ENCODE measurements at places on chromosomes 2 and 18.

DNA sequence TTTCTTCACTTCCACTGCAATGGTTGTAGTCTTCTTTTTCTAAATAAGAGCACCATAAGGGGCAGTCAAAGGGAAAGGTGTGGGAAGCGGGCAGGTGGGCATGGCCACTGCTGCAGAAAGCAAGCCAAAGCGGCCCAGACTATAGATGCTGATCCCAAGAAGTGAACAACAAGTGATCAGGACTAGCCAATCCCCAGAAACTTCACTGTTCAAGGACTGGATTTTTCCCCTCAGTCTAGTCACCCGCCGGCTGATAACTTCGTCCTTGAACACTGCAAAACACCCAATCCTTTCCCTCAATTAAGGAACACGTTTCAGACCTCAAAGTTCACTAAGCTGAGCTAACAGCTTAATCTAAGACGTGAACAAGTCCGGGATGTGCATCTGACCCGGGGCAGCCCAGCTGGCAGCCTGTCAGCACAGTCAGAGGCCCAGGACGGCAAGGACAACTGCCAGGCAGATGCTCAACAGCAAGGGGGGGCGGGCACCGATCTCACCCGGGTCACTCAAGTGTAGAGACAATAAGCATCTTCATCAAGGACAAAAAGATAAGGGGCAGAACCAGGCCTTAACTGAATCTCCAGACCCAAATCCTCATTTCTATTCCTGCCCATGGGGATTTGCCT lies 59.8 kb downstream of the HDLBP start:
- peak; percentile 60 for DNase-seq

GRCh38 chr2:223921204-223921603 lies 23.9 kb downstream of the WDFY1 start:
- DNase-seq, result no peak

GRCh38 chr2:233837694-233838229 lies 16.6 kb downstream of the HJURP start:
- DNase-seq, result no peak

DNA sequence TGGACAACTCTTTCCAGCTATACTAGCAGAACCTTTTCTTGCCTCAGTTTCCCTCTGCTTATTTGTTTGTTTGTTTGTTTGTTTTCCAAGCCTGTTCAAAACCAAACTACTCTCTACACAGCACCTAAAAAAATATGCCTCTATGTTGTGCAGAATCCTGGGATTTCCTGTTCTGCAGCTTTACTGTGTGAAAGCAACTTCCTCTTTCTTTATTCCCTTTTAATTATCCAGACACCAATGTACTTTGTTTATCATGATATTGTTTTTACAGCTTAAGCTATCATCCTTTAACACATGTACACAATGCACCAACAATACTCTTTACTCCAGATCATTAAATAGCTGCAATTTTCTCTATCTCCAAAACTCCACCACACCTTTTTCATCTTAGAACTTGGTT lies 259.5 kb downstream of the EPHA4 start:
- no peak for DNase-seq

DNA sequence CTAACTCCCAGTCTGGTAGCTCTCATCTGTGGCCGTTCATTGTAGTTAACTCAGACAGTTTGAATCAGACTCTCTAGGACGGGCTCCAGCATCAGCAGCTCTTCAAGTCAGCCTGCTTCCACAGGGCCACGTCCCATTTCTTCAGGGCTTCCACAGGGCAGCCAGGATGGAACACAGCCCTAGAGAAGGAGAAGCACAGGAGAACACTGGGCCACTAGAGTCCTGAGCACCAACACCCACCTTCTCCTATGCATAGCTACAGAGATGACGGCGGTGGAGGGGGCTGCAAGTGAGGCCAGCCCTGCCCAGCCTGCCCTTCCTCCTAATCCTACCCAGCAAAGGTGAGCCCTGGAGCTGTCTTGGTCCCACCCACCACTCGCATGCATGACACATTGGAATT lies 10.2 kb upstream of the TEX261 start:
- no peak for DNase-seq

GRCh38 chr2:83172841-83173240 lies 1286.2 kb downstream of the SUCLG1 start:
- DNase-seq, result no peak

DNA sequence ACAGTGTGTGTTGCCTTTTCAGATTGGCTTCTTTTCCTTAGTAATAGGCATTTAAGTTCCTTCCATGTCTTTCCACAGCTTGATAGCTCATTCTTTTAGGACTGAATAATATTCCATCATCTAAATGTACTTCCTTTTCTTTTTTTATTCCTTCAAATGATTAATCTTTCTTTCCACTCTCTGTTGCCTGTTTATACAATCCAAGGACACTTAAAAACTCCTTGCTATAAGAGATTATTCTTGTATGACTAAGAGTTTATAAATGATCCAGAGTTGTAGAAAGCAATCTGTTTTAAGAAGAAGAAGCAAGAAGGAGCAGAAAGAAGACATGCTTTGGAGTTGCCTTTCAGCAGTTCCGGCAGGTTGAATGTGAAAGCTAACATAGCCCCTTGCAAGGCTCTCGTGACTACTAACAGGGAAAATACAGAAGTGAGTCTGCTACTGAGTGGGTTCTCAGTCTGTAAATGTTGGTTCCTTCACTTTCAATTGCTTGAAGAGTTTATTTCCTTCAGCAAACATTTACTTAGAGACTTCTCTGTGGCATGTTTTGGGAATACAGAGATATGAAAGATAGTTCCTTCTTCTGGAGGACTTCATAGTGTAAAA lies 123.0 kb downstream of the PMAIP1 start:
- no peak for DNase-seq

DNA sequence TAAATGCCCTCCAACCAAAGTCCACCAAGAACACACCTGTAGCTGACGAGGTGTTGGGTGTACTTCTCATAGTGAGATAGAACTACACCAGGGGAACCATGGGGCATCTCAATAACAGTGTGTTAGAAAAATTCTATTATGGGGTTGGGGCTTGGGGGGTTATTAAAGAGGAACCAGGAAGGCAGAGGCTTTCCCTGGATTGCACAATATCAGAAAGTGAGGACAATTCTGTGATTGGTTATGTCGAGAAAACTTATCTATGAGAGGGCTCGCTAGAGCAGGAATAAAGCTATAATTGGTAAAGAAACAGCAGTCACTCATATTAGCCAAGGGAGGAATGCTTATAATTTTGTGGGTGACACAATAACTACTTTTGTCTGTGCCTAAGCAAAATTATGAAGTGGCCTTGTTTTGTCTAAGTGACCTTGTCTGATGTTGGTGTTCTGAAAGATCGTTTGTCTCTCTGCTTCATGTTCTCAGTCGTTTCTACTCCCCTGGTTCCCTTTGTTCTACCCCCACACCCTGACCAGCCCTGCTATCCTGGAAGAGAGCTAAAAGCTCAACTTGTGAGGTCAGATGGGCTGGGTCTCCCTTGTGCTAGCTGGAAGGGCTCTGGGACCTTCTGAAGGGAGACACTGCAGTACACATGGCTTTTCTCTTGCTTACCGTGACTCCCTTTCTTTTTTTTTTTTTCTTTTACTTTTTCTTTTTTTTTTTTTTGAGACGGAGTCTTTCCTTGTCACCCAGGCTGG lies 21.6 kb upstream of the INO80C start:
- no peak for DNase-seq

- no peak for DNase-seq
Observed at GRCh38 chr18:28905509-28905908, 728.6 kb upstream of the CDH2 start.

GRCh38 chr2:83595121-83595690 lies 863.9 kb downstream of the SUCLG1 start:
- DNase-seq, result no peak

- DNase-seq, result no peak
Observed at GRCh38 chr2:168796583-168797285, 5.7 kb upstream of the NOSTRIN start.

Measured in right lobe of liver (tissue), 6 donors.